ENCODE measurements at places on chromosomes 12 and 14.

- no peak for DNase-seq
Observed at GRCh38 chr12:110965574-110965973, 45.2 kb upstream of the MYL2 start.

- DNase-seq: peak; percentile 74
Observed at GRCh38 chr12:57741844-57742738, 2.7 kb upstream of the TSPAN31 start.

DNA sequence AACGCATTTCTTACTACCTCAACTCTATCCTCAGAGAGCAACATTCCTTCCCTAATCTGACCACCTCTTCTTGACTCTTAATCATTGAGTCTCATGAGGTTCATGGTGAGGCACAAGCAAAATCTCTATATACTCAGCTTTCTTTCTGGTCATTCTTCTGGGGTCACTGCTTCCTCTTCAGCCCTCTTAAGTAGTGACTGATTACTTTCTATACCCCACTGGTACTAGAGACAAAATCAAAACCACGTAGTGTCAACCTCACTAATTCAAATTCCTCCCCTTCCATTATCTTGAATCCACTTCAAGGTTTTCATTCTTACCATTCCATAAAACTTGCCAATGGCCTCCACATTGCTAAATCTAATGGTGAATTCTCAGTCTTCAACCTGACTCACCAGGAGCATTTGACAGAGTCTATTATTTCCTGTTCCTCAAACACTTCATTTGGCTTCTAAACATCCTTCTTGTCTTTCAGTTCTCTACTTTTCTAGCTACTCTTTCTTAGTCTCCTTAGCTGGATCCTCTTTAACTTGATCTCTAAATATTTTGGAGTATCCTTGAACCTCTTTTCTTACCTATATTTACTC, 6.8 kb downstream of the WDHD1 start:
- no peak for DNase-seq

DNA sequence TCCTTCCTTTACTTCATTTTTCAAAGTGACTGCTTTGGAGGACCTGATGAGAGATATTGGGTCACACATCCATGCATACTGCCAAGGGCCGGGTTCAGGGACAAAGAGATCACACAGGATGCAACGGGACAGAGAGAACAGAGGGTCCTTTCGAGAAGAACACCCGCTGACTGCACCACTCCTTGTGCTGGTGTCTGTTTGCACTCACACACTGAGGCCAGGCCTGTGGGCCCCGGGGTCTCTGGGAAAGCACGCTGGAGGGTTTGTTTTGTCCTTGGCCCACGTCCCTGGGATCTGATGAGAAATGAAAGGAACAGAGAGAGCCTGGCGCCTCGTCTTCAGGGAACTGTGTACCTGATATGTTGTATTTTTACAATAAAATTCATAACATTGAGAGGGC, 42.2 kb downstream of the PAH start:
- DNase-seq: no peak

- no peak for DNase-seq
Observed at GRCh38 chr12:102406033-102406584, 74.3 kb downstream of the IGF1 start.

GRCh38 chr14:22426711-22427110, 162.3 kb downstream of the DAD1 start:
- no peak for DNase-seq

All from activated effector memory CD4-positive, alpha-beta T cell treated with Interleukin-2 at 50 U/mL for 16 hours (primary cell).